ENCODE measurements at places on chromosomes 16 and 17.

DNA sequence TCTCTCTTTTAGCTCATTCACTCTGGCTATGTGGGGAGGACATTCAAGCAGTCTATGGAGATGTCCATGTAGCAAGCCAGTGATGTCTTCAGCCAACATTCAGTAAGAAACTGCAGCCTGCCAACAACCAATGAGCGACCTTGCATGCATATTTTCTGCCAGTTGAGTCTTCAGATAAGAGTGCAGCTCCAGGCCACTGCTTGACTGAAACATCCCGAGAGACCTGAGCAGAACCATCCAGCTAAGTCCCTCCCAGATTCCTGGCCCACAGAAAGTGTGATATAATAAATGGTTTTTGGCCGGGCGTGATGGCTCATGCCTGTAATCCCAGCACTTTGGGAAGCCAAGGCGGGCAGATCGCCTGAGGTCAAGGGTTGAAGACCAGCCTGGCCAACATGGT, 10.5 kb upstream of the C17orf58 start:
- DNase-seq = no peak

DNA sequence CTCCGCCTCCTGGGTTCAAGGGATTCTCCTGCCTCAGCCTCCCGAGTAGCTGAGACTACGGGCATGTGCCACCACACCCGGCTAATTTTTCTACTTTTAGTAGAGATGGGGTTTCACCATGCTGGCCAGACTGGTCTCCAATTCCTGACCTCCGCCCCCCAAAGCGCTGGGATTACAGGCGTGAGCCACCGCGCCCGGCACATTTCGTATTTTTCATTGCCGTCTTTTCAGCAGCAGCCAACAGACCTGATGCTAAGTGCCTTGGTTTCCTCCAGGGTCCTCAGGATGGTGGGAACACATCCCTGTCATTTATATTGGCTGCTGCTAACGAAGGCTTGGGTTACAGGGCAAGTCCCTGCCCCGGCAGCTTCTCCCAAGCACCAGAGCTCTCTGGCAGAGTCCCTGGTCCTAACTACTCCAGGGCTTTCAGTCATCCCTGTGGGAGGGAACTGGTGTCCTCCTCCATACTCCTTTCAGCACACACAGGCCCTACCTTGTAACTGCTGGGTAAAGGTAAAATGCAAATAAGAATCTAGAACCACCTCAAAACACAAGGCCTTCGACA, 1.5 kb upstream of the RNF157 start:
- no peak for DNase-seq

DNA sequence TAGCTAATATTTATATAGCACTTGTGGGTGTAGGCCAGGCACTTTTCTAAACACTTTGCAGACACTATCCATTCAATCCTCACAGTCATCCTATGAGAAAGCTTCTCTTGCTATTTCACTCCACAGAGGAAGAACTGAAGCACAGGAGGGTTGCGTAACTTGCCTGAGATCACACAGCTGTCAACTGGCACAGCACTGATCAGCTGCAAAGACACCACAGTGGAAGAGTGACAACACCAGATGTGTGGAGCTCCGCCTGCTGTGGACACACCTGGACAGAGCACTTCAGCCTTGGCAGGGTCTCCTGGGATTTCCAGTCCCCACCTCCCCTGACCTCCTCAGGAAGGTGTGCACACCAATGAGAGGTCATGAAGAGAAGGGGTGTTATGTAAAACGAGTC, 13.3 kb upstream of the CNEP1R1 start:
- no peak for DNase-seq

GRCh38 chr17:3957735-3958599, 6.3 kb downstream of the ATP2A3 start:
- DNase-seq = no peak

GRCh38 chr17:65020284-65020683, 36.3 kb downstream of the GNA13 start:
- DNase-seq = no peak

- no peak for DNase-seq
Measured at GRCh38 chr17:54426296-54426886, 474.3 kb upstream of the TOM1L1 start.

Data from CD4-positive, alpha-beta T cell treated with Interleukin-1 beta for 1 hour (primary cell).